ENCODE measurements at places on chromosomes 2 and 18. TPM values are rescaled to one million over a fixed set of nuclear protein-coding genes. Genes with fewer than 3 reads are reported as not detected.

Gene KIF3C
- polyA plus RNA-seq, result 3.4 TPM

Gene VWA3B
- polyA plus RNA-seq, result 1.4 TPM

Gene ABCG5
- polyA plus RNA-seq, result 0.23 TPM

Gene ILKAP
- polyA plus RNA-seq, result 26.4 TPM

Gene TRIM43
- not detected for polyA plus RNA-seq

Gene DSG2
- polyA plus RNA-seq, result 92.4 TPM

Gene OTX1
- polyA plus RNA-seq, result not detected
